ENCODE measurements at places on chromosomes 4 and X. TPM values are rescaled to one million over a fixed set of nuclear protein-coding genes. Genes with fewer than 3 reads are reported as not detected.

- H3K4me3 ChIP-seq = no peak overlapping the region
- no peak overlapping the region for H3K27ac ChIP-seq
- H3K4me1 ChIP-seq = peaks cover 28% of the 10 kb centered on the region
- no peaks in the 10 kb centered on the region for H3K36me3 ChIP-seq
- no peaks in the 10 kb centered on the region for H3K27me3 ChIP-seq
Observed at GRCh38 chrX:41730081-41730480, 6.1 kb downstream of the GPR82 start.

GRCh38 chr4:100461807-100462605 is 55.8 kb downstream of the EMCN start:
- H3K27me3 ChIP-seq = no peaks in the 10 kb centered on the region
- no peaks in the 10 kb centered on the region for H3K36me3 ChIP-seq
- H3K4me1 ChIP-seq = peaks cover 5% of the 10 kb centered on the region
- H3K27ac ChIP-seq = no peak overlapping the region

- no peak overlapping the region for H3K4me3 ChIP-seq
- H3K36me3 ChIP-seq = peaks cover 8% of the 10 kb centered on the region
- H3K4me1 ChIP-seq = peaks cover 8% of the 10 kb centered on the region
- no peak overlapping the region for H3K27ac ChIP-seq
Observed at GRCh38 chr4:52664479-52664878, 5.4 kb upstream of the USP46 start.

DNA sequence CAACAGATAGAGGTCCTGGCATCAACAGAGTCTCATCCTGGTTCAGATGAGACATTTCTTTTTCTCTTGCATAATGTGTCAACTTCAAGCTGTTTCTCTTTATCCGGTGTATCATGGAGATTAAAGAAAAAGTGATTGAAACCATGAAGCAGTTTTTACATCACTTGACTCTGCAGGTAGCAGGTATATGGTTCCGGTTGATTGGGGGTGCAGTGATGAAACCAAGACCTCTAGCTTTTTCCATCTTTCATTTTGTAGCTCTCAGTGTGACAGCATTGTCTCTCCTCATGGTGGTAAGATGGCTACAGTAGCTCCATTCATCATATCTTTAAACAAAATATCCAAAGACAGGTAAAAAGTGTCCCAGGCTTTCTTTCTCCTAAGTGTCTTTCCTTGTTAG is 2.4 kb upstream of the HOPX start:
- H3K27me3 ChIP-seq = no peaks in the 10 kb centered on the region
- H3K4me3 ChIP-seq = no peak overlapping the region
- DNase-seq = no peak
- H3K4me1 ChIP-seq = peaks cover 30% of the 10 kb centered on the region
- no peaks in the 10 kb centered on the region for H3K36me3 ChIP-seq

GRCh38 chrX:5086388-5086787 is 1142.3 kb downstream of the NLGN4X start:
- H3K4me1 ChIP-seq = no peaks in the 10 kb centered on the region
- H3K27me3 ChIP-seq = no peaks in the 10 kb centered on the region
- H3K36me3 ChIP-seq = no peaks in the 10 kb centered on the region
- H3K4me3 ChIP-seq = no peak overlapping the region
- H3K27ac ChIP-seq = no peak overlapping the region
- DNase-seq = no peak

GRCh38 chrX:44889824-44890223 is 16.8 kb downstream of the KDM6A start:
- H3K27ac ChIP-seq = peak overlapping the region; percentile 66
- H3K36me3 ChIP-seq = no peaks in the 10 kb centered on the region
- peak overlapping the region; percentile 38 for H3K4me3 ChIP-seq

- no peak for DNase-seq
- no peak overlapping the region for H3K27ac ChIP-seq
- no peaks in the 10 kb centered on the region for H3K4me1 ChIP-seq
- H3K4me3 ChIP-seq = no peak overlapping the region
Observed at GRCh38 chr4:140595065-140595464, 26.3 kb upstream of the UCP1 start.

DNA sequence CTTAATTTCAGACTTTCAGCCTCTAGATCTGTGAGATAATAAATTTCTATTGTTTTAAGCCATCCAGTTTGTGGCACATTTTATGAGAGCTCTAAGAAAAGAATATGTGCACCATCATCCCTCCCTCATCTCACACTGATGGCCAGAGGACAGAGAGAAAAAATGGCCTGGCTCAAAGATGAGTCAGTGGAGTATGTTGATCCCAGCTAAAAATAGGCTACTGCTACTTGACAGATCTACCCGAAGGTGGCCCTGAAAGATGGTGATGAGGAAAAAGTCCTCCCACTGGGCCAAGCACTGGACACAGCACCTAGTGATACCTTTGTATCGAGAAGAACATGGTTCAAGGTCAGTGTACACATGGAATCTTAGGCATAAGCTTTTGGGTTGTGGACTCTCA is 38.2 kb upstream of the DCTD start:
- H3K36me3 ChIP-seq = no peaks in the 10 kb centered on the region
- H3K4me3 ChIP-seq = no peak overlapping the region
- H3K4me1 ChIP-seq = no peaks in the 10 kb centered on the region
- H3K27me3 ChIP-seq = no peaks in the 10 kb centered on the region
- H3K27ac ChIP-seq = no peak overlapping the region

DNA sequence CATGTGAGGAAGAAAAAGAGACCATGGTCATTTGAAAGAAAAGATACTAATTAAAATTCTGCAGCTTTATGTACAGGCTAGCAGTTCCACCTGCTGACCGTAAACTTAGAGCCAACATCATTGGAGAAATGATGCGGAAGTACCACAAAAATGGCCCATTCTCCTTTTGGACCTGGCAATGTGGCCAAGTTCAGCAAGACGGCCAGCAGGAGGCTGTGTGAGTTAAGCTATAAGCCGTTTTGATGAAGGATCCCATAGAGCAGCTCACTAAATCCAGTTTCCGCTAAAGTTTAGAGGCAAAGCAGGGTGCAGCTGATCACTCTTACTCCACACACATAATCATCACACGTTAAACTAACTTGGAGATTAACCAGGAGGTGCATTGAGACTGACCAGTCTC is 133.8 kb downstream of the LDB2 start:
- DNase-seq = no peak
- H3K4me3 ChIP-seq = no peak overlapping the region
- no peak overlapping the region for H3K27ac ChIP-seq
- H3K4me1 ChIP-seq = no peaks in the 10 kb centered on the region

DNA sequence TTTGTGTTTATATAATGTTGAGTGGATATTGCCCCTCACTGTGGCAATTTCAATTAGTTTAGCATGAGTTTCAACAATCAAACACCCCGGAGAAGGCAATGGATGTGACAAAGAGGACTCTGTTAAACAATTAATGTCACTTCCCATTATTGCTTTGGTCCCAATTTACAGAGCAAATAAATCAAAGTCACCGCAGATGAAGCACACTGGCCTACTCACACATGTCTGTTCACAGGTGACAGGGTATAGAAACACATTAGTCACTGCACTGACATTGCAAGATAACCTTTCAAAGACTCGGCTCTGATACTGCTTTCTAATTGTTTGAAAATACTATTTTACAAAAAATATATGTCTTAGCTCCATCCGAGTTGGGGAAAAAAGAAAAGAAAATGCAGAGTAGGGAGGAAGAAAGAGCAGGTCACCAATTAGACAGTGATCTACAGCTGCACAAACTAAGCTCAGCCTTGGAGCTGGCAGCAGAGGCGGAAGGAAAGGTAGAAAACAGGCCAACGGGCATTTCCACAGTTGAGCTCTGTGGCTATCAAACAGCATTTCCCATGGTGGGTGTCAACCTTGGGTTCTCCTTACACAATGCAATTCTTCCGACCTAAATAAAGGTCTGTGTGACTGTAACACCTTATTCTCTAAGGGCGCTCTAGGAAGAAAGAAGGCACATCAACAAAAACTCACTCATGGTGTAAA is 53.9 kb downstream of the PPARGC1A start:
- no peaks in the 10 kb centered on the region for H3K27me3 ChIP-seq
- no peaks in the 10 kb centered on the region for H3K36me3 ChIP-seq
- DNase-seq = no peak

- no peaks in the 10 kb centered on the region for H3K36me3 ChIP-seq
- peak within 1 kb of the TSS; percentile 68 for H3K27ac ChIP-seq
- no peak within 1 kb of the TSS for H3K4me3 ChIP-seq
- peak; percentile 70 for DNase-seq
Observed at GRCh38 chrX:129982300-129983251, at the start of gene BCORL1. Gene BCORL1 (plus strand): TSS chrX:129982635. CDS start chrX:130005232, 22,597 bp downstream.

DNA sequence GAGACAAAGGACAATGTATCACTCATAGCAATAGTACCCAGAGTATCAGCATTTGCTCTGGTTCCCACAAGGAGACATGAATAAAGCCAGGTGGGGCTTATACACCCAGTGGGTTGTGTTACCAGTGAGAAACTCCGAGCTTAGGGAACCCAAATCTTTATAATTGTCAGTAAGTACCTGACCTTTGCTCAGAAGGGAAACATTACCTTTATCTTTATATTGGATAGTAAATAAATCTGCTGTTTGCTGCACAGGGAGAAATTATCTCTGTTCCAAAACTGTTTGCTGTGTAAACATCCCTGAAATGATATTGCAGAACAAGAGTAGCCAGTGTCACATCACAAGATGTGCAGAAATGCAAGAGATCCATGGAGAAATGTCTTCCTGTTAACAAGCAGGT is 12.1 kb upstream of the SLAIN2 start:
- no peak for DNase-seq
- no peak overlapping the region for H3K27ac ChIP-seq
- H3K27me3 ChIP-seq = no peaks in the 10 kb centered on the region
- H3K36me3 ChIP-seq = no peaks in the 10 kb centered on the region
- H3K4me1 ChIP-seq = no peaks in the 10 kb centered on the region

DNA sequence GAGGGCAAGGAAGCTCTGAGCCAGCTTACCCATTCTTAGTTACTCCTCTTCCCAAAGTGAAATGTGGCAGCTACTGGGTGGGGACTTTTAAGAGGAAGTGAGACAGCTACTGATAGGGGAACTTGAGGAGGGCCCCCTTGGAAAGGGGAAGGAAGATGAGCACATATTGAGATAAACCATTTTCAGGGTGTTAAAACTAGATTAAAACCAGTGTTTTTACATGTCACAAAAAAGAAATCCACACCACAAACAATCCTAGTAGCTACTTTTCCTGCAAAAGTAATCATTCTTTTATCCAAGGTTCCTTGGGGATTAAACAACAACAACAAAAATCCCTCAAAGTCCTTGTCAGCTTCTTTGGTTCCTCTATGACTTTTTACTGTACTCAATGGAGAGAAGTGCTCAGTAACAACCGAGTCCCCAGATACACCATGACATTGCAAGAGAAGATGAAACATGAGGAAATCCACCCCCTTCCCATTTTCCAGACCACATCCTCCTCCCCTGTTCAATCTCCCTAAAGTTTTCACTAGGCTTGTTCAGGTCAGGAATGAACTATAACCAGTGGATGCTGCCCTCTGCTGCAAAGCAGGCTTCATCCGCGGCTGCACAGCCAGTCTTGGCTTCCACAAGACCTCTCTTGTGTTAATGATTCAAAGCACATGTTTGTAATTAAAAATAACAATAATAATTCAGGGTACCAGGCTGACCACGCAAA is 113.5 kb upstream of the TMEM164 start:
- H3K27ac ChIP-seq = peak overlapping the region; percentile 79
- H3K4me3 ChIP-seq = peak overlapping the region; percentile 58
- no peaks in the 10 kb centered on the region for H3K36me3 ChIP-seq

- no peak for DNase-seq
- H3K4me1 ChIP-seq = no peaks in the 10 kb centered on the region
- no peaks in the 10 kb centered on the region for H3K27me3 ChIP-seq
- H3K36me3 ChIP-seq = no peaks in the 10 kb centered on the region
Observed at GRCh38 chr4:18689308-18690115, 668.0 kb upstream of the LCORL start.

- H3K27ac ChIP-seq = no peak overlapping the region
- H3K36me3 ChIP-seq = no peaks in the 10 kb centered on the region
- no peaks in the 10 kb centered on the region for H3K4me1 ChIP-seq
- H3K4me3 ChIP-seq = no peak overlapping the region
- no peak for DNase-seq
Observed at GRCh38 chr4:95761426-95761825, 78.5 kb upstream of the PDHA2 start.

DNA sequence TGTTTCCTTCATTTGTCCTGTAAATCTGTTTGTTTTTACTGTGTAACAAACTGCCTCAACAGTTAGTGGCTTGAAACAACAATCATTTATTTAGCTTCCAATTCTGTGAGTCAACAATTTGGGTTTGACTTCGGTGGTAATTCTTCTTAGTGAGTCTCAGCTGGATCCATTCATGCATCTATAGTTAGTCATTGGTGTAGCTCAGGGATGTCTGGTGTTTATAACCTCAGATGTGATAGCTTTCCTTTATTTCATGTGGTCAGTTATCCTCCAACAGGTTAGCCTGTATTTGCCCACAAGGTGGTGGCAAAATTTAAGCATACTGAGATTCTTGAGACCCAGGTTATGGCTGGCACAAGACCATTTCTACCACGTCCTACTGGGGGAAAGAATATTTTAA is 1267.2 kb downstream of the RAPGEF2 start:
- H3K36me3 ChIP-seq = no peaks in the 10 kb centered on the region
- DNase-seq = no peak
- no peak overlapping the region for H3K27ac ChIP-seq
- H3K4me3 ChIP-seq = no peak overlapping the region

- peaks cover 11% of the 10 kb centered on the region for H3K27me3 ChIP-seq
- DNase-seq = no peak
- H3K36me3 ChIP-seq = no peaks in the 10 kb centered on the region
- H3K4me3 ChIP-seq = no peak overlapping the region
Observed at GRCh38 chr4:140198942-140199341, 45.0 kb upstream of the MAML3 start.

- no peak overlapping the region for H3K4me3 ChIP-seq
- H3K4me1 ChIP-seq = no peaks in the 10 kb centered on the region
- peaks cover 4% of the 10 kb centered on the region for H3K36me3 ChIP-seq
Observed at GRCh38 chr4:159212675-159213293, 109.9 kb downstream of the RAPGEF2 start.

DNA sequence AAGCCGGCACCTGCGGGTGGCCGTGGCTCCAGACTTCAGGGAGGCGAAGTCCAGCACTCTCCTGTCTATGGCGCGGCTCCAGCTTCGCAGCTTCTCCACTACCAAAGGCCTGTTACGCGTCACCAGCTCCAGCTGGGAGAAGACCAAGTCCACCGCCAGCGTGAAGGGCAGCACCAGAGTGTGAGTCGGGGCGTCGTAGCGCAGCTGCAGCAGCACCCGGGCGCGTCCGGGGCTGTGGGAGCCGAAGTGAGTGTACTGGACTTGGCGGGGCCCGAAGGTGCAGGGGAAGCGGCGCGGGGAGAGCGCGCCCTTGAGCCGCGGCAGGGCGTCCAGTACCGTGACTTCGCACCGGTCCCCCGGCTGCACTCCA is 444 bp downstream of the FREM3 start:
- no peaks in the 10 kb centered on the region for H3K36me3 ChIP-seq
- H3K4me1 ChIP-seq = peaks cover 15% of the 10 kb centered on the region
- peak overlapping the region; percentile 7 for H3K4me3 ChIP-seq
- H3K27me3 ChIP-seq = peaks cover 37% of the 10 kb centered on the region

- no peak overlapping the region for H3K4me3 ChIP-seq
- no peak overlapping the region for H3K27ac ChIP-seq
- no peaks in the 10 kb centered on the region for H3K36me3 ChIP-seq
- H3K4me1 ChIP-seq = no peaks in the 10 kb centered on the region
- H3K27me3 ChIP-seq = no peaks in the 10 kb centered on the region
Observed at GRCh38 chr4:8537041-8537461, 43.1 kb upstream of the GPR78 start.

The LPAR4 gene
- 0.11 TPM for total RNA-seq

The OTUD6A gene
- not detected for total RNA-seq

The SSX4B gene
- not detected for total RNA-seq

The CFAP99 gene
- total RNA-seq = not detected

The CXCL9 gene
- total RNA-seq = not detected

The PLP1 gene
- total RNA-seq = not detected

The BEX2 gene
- total RNA-seq = 13.1 TPM

The LAP3 gene
- total RNA-seq = 45.1 TPM

The SOWAHB gene
- total RNA-seq = not detected

The F11 gene
- total RNA-seq = not detected

The SPANXD gene
- not detected for total RNA-seq

The FGFBP2 gene
- 0.20 TPM for total RNA-seq

The DUX4 gene
- total RNA-seq = not detected

Measured in activated B cell treated with CpG ODN at 0.5 μM for 24 hours (primary cell).